ENCODE measurements at places on chromosomes 2 and 18.
A peak's percentile ranks its signal among the peaks of the same experiment; 100 is the strongest.

DNA sequence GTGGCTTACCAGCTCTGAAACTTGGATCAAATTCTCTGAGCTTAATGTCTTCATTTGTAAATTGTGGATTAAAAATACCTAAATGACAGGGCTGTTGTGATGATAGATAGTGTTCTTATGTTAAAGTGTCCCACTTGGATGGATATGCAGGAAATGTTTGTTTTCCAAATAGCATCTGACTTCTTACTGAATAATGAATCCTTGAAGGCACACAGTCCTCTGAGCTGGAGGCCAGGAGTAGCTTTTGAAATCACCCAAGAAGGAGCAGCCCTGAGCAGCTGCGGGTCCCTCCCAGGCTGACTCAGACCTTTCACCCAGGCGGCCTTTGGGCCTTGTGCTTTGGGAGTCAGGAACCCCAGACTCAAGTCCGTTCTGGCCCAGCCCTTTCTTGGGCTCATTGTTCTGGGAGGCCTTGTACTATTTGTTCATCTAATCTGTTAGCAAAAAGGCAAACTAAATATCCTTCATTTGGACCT lies 173.0 kb upstream of the GATA6 start:
- DNase-seq = no peak

DNA sequence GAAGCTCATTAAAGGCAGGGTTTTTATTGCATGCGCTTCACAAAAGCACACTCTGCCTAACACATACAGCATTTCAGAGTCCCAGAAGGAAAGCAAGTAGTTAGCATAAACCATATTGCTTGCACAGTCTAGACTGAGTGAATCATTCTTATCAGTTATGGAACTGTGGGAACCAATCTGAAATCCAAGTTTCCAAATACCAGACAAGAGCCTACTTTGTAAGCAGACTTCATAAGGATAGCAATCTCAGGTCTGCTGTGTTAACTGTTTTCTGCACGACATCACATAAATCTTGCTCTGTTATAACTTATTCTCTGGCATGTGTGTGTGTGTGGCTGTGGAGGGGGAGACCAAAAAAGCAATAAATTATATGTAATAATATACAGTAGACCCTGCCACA lies 608.1 kb upstream of the REG3G start:
- DNase-seq = no peak

DNA sequence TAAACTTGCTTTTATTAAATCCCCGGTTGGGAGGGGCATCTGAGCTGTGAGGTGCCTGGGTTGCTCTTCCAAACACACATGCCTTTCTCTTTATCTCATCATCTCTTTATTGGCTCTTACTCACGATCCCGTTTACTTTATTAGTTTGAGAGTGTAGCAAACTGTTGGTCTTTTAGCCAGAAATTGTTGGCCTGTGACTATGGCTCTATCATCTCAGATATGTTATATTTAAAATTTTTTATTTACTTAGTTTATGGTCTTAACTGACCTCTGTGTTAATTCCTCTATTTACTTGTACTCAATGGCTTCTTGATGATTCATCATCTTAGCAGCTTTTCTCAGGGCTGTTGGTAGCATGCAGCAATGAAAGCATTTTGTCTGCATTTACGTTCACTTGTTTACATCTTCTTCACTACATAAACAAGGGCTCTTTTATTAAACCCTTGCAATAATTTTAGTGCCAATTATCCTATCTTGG lies 408.4 kb downstream of the HRH4 start:
- DNase-seq = no peak

- DNase-seq = no peak
These were observed 26.8 kb downstream of the LAMA1 start for GRCh38 chr18:7090771-7091170.

DNA sequence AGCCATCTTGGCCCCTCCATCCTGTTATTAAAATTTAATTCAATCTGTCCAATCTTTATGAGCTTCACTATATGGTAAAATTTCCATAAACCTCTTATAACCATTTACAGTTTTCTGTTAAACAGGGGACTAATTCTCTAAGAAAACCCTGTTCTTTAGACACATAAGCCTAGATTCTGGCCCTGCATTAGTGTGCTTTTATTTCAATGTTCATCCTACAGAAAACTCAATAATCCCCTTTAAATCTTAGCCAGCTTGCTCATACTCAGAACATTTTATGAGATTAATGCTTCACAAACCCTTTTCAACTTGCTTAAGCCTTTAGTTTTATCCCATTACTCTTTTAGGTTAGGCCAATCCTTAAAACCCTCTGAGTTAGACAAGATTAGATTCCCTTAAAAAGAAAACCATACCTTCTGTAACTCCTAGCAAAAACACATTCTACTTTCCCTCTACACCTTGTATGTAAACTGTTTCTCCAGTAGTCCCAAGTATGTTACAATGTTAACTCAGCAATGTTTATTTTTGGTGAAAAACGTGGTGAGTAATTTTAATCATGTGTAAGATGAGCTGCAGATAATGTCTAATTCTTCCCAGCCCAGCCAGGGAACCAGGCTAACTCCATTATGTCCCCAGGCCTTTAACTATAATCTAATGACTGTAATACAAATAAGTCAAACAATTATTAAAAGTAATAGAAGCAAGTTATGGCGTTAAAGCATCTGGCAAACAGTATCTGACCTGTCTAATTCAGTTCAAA lies 1953.4 kb upstream of the LRRTM1 start:
- DNase-seq = no peak

DNA sequence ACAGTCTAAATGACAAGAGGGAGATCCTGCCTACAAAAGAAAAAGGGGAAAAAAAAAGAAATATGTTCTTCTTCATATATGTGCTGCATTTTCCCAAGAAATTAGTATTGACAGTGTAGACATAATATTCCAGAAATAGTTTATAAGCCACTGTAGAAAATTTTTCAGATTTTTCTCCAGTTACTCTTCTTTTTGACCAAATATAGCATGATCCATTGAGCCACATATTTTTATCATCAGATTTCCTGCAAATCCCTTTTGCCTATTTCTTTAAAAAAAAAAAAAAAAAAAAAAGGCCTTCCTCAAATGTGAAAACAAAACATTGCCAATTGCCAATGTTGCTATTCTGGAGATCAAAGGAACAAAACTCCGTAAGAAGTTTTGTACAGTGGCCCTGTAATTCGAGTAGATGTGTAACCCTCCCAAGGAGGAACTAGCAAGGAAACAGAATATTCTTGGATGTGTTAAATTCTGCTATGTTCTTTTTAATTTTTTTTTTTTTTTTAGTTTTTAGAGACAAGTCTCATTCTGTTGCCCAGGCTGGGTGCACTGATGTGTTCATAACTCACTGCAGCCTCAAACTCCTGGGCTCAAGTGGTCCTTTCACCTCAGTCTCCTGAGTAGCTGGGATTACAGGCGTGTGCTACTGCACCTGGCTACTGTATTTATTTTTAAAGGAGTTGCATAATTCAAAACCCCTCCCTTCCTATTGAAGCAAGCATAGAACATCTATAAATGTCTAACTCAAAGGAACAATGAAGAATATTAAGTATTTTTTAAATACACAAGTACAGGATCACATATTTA lies 12.5 kb upstream of the CABYR start:
- DNase-seq = no peak

DNA sequence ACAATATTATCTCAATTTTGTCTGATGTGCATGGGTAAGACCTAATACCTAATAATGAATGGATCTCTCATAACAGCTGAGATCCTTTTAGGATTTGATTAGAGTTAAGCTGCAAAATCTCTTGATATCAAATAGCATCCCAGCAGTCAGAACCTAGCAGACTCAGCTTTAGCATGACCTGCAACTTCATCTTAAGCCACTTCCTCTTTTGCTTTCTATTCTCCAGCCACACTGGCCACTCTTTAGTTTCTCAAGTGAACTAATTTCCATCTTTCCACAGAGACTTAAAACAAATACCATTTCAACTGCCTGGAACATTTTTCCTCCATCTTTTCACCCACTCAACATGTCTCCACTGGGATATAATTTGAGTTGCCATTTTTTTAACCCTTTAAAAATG lies 1251.6 kb upstream of the ZEB2 start:
- DNase-seq = peak; percentile 51

DNA sequence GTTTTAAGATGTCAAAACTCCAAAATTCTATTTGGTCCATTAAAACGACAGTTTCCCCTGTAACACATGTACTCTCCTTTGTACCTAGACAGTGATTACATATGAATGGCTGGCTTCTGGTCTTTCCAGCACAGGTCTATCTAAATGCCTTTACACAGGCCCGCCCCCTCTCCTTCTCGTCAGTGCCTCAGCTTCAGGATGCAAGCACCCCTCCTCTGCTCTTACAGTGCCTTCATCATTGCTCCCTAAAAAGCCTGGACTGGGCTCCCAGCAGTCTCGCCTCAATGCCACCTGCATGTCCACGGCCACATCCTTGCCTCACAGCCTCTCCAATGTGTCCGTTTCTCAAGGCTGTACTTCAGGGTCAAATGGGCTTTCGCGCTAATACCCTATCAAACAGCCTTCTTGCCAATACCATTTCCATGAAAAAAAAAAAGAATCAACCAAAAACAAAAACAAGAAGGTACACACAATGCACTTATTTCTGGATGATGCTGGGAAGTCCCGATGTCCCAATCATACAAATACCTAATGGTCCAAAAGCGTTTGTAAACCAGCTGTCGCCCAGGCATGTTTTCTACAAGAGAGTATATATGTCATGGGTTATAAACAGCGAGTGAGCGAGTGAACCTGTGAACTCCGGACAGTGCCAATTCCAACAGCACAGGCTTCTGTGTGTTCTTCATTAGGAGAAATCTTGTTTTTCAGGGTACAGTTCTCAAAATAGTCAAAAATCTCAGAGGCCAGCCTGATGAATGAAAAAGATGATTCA lies 77.2 kb downstream of the EIPR1 start:
- no peak for DNase-seq

GRCh38 chr2:173271825-173272224 lies 82.8 kb upstream of the CDCA7 start:
- no peak for DNase-seq

GRCh38 chr2:8197101-8197500 lies 484.8 kb upstream of the ID2 start:
- DNase-seq = no peak

DNA sequence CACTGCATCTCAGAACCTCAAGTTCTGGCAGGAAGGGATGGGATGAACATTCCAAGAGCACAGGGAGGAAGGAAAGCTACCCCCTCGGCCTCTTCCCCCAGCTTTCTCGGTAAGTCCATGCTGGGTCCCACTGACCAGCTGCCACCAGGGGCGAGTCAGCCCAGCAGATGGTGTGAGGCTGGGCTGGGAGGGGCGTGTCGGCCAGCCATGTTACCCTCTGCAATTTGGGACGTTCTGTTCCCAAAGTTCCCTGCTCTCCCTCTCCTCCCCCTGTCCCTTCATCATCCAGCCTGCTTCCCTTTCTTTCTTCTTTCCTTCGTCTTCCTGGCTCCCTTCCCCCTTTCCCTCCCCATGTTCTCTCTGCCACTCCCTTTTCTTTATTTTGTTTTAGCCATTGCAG lies 74.3 kb upstream of the TNP1 start:
- no peak for DNase-seq

DNA sequence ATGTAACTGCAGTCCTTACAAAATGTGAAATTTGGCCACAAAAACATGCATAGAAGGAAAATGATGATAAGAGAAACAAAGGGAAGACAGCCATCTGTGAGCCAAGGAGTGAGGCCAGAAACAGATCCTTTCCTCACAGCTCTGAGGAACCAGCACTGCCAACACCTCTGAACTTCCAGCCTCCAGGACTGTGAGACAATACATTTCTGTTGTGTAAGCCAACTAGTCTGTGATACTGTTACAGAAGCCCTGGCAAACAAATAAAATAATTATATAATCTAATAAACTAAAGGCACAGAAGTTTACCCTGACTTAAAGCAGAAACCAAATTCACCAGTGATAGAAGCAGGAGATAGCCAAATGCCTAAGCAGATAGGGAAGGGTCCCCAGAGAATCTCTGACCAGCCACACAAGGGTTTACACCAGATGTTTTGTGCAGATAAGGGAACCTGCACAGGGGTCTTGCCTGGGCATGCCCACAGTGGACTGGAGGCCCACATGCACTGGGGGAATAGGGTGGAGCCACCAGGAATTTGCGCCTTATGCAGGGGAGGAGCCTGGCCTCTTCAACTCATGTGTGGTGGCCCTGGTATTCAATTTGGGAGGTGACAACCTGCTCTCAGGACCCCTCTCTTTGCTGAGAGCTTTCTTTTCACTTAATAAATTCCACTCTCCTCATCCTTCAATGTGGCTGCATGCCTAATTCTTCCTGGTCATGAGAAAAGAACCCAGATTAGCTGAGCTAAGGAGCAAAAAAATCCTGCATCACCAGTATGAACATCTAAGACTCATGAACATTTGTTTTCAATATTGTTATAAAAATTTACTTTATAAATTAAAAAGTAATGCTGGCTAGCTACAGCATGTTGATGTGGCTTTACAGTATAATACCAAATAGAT lies 3.8 kb upstream of the GCC2 start:
- no peak for DNase-seq

GRCh38 chr18:76405681-76406356 lies 89.2 kb downstream of the ZNF516 start:
- peak; percentile 29 for DNase-seq

GRCh38 chr2:140462990-140463389 lies 1667.8 kb downstream of the LRP1B start:
- DNase-seq = no peak

GRCh38 chr2:233433794-233434193 lies 79.5 kb downstream of the DGKD start:
- no peak for DNase-seq

- no peak for DNase-seq
These were observed 858.7 kb upstream of the ACVR2A start for GRCh38 chr2:146986161-146986560.

- DNase-seq = no peak
These were observed 113.9 kb upstream of the LTBP1 start for GRCh38 chr2:32832821-32833220.

- DNase-seq = no peak
These were observed 24.7 kb upstream of the DARS1 start for GRCh38 chr2:136010126-136010525.

DNA sequence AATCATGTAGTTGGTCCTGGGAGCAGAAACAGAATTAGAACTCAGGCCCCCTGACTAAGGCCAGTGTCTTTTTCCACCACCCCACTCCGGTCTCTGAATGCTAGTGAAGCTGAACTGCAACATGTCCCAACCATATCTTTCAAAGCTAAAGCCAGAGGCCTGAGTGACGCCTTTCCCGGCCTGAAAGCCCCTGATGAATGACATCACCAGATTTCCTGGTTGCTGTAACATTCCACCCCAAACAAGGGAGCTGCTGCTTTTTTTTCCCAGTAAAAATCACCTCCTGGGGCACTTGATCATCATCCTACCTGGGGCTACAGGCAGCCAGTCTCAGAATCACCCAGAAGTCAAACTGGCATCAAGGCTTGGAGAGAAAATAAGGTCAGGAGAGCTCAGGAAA lies 162.7 kb downstream of the ARL4C start:
- no peak for DNase-seq

- no peak for DNase-seq
These were observed 111.3 kb downstream of the TSN start for GRCh38 chr2:121866789-121867188.

GRCh38 chr2:145797692-145798091 lies 1277.8 kb upstream of the ZEB2 start:
- no peak for DNase-seq

GRCh38 chr2:52386433-52387030 lies 1354.6 kb upstream of the NRXN1 start:
- no peak for DNase-seq

- no peak for DNase-seq
These were observed 34.8 kb downstream of the COL5A2 start for GRCh38 chr2:189144700-189145211.

All from AML-193 (cell line).